Occipital lobe (tissue), 3 donors: ENCODE measurements at places on chromosomes 7 and 10. TPM values are rescaled to one million over a fixed set of nuclear protein-coding genes. Genes with fewer than 3 reads are reported as not detected.

GRCh38 chr10:89805599-89806013, 104.2 kb downstream of the KIF20B start:
- no peak for DNase-seq

- DNase-seq = no peak
These were observed 79.6 kb upstream of the FOXP2 start for GRCh38 chr7:114334989-114335388.

DNA sequence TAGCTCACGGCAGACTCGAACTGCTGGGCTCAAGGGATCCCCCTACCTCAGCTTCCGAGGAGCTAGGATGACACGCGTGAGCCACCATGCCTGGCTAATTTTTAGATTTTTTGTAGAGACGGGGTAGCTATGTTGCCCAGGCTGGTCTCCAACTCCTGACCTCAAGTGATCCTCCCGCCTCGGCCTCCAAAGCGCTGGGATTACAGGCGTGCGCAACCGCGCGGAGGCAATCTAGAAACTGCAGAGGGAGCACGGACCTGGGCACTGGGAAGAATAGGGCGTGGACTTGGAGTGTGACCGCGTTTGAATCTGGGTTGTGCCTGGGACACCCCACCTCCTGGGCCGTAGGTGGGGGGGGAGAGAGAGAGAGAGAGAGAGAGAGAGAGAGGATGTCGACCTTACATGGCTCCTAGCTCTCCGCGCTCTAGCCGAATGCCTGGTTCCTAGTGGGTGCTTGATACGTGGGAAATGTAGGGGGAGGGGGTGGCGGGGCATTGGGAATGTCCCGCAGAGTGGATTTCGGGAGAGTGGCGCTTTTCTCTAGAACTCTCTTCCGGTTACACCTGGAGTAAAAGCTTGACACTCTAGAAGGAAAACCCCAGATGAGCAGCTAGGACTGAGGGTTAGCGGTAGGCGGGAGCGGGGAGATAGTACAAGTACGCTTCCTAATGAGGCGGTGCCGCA, 1.2 kb upstream of the MAP3K8 start:
- DNase-seq = no peak

ZNF727 gene
- total RNA-seq = 0.47 TPM

LIPJ gene
- total RNA-seq = 3.4 TPM

CFTR gene
- total RNA-seq = 0.16 TPM
